BJ (cell line): ENCODE measurements at places on chromosomes 16 and 17.
A peak's percentile ranks its signal among the peaks of the same experiment; 100 is the strongest.

DNA sequence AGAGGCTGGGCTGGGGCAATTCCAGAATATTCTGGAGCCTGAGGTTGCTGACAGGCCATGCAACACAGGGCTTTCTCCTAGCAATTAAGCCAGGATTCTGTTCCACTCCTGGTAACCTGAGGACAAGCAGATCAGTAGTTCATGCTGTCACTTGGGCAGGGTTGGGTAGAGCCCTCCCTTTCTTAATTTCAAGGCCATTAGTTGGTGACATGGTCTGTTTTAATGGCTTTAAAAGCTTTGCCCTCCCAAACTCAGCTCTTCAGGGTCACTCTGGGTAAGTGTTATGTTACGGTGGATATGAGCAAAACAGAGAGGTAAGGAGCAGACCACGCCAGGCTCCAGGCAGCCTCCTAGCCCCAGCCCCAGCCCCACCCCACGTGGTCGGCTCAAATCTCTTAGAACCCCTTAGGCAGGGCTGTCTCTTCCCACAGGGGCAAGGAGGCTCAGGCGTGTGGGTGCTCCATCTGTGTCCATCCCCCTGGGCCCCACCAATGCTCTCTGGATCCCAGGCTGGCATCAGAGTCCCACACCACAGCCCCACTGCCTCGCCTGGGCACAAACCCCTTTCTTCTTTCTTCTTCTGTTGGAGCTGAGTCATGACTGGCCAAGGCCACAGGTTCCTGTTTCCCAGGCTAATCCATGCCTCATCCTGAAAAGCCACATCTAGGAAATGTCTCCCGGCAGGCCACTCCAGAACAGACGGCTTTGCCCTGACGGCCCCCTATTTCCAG is 27.5 kb downstream of the CEP295NL start:
- no peak for DNase-seq

- no peak for DNase-seq
Observed at GRCh38 chr16:54873071-54873470, 57.6 kb upstream of the IRX5 start.

- no peak for DNase-seq
Observed at GRCh38 chr16:63185235-63185780, 1149.1 kb upstream of the CDH8 start.

GRCh38 chr17:30241051-30241450 is 5.6 kb upstream of the SLC6A4 start:
- no peak for DNase-seq

GRCh38 chr16:81779536-81780320 is 637 bp downstream of the PLCG2 start:
- DNase-seq = no peak

DNA sequence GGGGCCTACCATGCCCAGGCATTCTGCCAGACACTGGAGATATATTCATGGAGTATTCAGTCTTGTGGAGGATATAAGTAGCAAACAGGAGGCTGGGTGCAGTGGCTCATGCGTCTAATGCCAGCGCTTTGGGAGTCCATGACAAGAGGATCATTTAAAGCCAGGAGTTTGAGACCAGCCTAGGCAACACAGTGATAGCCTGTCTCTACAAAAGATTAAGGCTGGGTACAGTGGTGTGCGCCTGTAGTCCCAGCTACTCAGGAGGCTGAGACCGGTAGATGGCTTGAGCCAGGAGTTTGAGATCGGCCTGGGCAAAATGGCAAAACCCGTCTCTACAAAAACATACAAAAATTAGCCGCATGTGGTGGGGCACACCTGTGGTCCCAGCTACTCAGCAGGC is 37.7 kb upstream of the CDH3 start:
- DNase-seq = no peak

GRCh38 chr17:50470426-50470825 is 1.7 kb upstream of the CHAD start:
- no peak for DNase-seq

GRCh38 chr16:55943267-55943666 is 68.1 kb upstream of the CES5A start:
- DNase-seq = peak; percentile 11

DNA sequence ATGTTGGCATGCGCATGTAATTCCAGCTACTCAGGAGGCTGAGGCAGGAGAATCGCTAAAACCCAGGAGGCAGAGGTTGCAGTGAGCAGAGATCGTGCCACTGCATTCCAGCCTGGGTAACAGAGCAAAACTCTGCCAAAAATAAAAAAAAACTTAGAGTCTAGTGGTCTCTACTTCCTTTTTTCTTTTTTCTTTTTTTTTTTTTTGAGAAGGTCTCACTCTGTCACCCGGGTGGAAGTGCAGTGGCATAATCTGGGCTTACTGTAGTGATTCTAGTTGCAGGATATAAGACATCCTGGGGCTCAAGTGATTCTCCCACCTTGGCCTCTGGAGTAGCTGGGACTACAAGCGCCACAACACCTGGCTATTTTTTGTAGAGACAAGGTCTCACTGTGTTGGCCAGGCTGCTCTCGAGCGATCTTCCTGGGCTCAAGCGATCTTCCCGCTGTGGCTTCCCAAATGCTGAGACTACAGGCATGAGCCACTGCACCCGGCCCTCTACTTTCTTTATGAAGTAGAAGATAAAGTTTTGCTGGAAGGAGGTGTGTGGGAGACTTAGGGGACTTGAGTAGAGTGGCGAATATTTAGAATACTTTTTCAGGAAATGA is 47.9 kb upstream of the TAOK1 start:
- DNase-seq = no peak

DNA sequence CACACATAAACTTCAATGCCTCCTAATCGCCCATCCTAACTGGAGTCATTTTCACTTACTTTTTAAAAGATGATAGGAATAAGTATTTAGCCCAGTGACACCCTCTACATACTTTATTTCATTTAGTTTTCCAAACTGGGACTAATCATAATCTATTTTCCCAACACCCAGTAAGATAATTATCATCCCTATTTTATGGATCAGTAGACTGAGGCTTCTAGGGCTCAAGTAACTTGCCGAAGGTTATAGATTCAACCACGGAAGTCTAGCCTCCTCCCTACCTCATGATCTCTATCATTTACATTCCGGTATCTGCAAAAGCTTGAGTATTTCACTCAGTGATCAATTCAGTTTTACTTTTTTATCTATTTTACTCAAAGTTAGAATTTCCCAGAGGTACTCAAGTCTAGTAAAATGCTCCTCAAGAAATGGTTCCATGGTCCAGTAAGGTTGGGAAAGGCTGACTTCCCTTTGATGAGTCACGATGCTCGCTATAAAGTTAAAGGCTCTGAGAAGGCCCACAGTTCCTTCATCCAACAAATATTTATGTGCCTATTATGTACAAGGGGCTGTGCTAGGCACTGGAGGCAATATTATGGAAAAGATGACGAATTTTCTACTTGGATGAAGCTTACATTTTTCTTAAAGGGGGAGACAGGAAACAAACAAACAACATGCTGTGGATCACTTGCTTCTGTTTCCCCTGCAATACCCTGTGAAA is 75.1 kb downstream of the TOX3 start:
- no peak for DNase-seq

DNA sequence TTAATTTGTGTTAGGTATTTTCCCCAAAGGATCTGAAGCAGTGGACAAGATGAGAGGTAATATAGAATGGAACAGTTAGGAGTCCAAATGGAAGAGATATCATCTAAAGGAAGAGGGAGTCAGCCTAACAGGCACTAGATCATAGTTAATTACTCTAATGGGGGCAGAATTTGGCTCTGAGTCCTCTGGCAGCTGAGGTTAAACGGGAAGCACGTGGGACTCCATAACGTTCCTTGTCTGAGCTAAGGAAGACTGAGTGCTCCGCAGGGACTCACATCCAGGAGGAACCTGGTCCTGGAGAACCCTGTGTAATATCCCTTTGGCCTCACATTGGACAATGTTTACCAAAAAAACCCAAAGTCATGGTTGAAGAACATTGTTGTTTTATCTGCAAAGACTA is 46.6 kb upstream of the TEX2 start:
- no peak for DNase-seq

GRCh38 chr17:30840771-30841170 is 9.0 kb downstream of the ATAD5 start:
- no peak for DNase-seq
